GM12892 (cell line): ENCODE measurements at places on chromosomes 3 and 15.

DNA sequence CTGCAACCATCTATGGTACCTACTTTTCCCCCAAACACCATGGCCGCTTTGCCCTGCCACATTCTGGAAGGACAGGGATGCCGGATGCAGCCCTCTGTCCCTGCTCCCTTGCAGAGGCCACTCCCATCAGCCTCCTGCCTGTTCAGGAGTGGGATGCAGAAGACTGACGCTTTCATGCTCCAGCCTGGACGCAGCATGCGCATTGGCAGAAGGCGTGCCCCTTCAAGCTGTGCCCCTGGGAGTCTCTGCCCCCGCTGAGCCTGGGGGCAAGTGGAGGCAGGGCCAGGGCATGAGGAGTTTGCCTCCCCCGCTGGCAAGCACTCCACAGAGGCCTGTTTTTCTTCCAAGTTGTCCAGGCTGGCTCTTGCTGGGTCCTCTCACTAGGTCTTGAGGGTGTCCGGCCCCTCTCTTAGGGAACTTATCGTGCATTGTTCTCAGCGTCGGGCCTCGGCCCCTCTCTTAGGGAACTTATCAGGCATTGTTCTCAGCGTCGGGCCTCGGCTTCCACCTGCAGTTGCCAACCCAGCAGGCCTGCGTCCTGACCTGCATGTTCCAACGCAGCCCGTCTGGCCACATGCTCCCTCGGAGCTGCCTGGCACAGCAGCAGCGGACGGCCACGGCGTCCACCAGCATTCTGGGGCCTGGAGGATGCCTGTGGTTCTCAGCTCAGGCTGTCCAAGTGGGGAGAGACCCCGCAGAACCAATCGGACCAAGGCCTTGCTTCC is 14.6 kb upstream of the SNRPA1 start:
- DNase-seq = no peak

GRCh38 chr3:15982667-15983196 is 185.0 kb upstream of the ANKRD28 start:
- DNase-seq = no peak

DNA sequence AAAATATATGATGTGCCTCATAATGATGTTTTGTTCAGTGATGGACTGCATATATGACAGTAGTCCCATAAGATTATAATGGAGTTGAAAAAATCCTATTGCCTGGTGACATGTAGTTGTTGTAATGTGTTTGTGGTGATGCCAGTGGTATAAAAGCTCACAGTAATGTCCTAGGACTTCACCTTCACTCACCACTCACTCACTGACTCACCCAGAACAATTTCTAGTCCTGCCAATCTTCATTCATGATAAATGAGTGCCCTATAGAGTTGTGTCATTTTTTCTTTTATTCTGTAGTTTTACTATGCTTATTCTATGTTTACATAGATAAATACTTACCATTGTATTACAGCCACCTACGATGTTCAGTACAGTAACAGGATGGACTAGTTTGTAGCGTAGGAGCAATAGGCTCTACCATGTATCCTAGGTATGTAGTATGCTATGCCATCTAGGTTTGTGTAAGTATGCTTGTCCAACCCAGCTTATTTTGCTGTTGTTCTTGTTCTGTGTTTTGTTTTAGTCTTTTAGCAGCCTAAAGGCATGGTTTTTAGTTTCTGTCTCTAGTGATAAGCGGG is 88.5 kb upstream of the LRRFIP2 start:
- DNase-seq = no peak

- no peak for DNase-seq
Observed at GRCh38 chr15:68445351-68445750, 13.4 kb upstream of the ITGA11 start.

DNA sequence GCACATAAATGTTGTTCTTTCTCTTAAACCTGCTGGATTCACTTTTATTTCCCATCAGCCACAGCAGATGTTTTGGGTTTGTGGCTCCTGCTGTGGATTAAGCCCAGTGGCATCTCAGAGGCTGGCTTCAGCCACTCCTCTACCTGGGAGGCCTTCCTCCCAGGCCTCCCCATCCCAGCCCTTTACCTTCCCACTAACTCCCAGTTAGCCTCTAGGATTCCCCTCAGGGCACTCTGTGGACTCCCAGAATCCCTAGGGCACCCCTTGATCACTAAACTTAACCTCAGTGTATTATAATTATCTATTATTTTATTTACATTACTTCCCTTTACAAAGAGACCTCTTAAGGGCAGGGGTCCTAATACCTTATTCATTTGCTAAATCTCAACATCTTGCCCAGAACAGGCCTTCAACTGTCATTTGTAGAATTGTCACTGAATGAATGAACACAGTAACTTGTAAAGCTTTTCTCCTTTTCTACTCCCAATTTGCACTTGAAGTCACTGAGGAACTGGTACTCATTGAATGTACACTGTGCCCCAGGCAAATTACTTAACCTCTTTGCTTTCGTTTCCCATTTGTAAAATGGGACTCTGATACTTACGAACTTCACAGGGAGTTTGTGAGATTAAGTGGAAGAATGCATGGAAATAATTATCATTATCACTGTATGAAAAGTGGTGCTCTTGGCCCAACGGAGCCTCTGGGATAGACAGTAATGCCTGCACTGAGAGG is 8.3 kb downstream of the CCDC13 start:
- no peak for DNase-seq
